ENCODE measurements at places on chromosomes 5 and 9. TPM values are rescaled to one million over a fixed set of nuclear protein-coding genes. Genes with fewer than 3 reads are reported as not detected.

UAP1L1 gene
- total RNA-seq: 38.3 TPM

ORM2 gene
- not detected for total RNA-seq

PCDHGA10 gene
- total RNA-seq: 0.05 TPM

FRMD3 gene
- 1.0 TPM for total RNA-seq

KCNT1 gene
- not detected for total RNA-seq

TMEM252 gene
- not detected for total RNA-seq

HTR1A gene
- total RNA-seq: not detected

C9orf50 gene
- total RNA-seq: not detected

PCDHA9 gene
- total RNA-seq: not detected

CEP72 gene
- total RNA-seq: 22.5 TPM

CCNJL gene
- total RNA-seq: not detected

CDX1 gene
- total RNA-seq: not detected

TAF11L10 gene
- not detected for total RNA-seq

AHRR gene
- total RNA-seq: 10.2 TPM

LIFR gene
- not detected for total RNA-seq

SPINK13 gene
- total RNA-seq: not detected

DAB2IP gene
- total RNA-seq: not detected

RMI1 gene
- total RNA-seq: 21.4 TPM

OBP2A gene
- not detected for total RNA-seq

OLFML2A gene
- total RNA-seq: not detected

SLIT3 gene
- not detected for total RNA-seq

GPBP1 gene
- 92.0 TPM for total RNA-seq

RALGPS1 gene
- 2.7 TPM for total RNA-seq

ALDH1A1 gene
- total RNA-seq: not detected

NCBP1 gene
- 39.3 TPM for total RNA-seq

PCDHGA8 gene
- total RNA-seq: not detected

ALDH7A1 gene
- 1.2 TPM for total RNA-seq

PTGS1 gene
- not detected for total RNA-seq

STK10 gene
- total RNA-seq: 272 TPM

GFI1B gene
- not detected for total RNA-seq

NR5A1 gene
- not detected for total RNA-seq

ITK gene
- total RNA-seq: 313 TPM

TAS2R1 gene
- total RNA-seq: not detected

NR2F1 gene
- total RNA-seq: not detected

CFAP90 gene
- total RNA-seq: not detected

P4HA2 gene
- total RNA-seq: 4.0 TPM

FBP1 gene
- 1.3 TPM for total RNA-seq

MZB1 gene
- 8.0 TPM for total RNA-seq

FOXD4L3 gene
- not detected for total RNA-seq

NXNL2 gene
- not detected for total RNA-seq

All from activated naive CD4-positive, alpha-beta T cell treated with anti-CD3 and anti-CD28 coated beads, Interleukin-2, amount 10 ng/mL, durations not matched to agents 5 hours and 36 hours (primary cell).